CD14-positive monocyte (primary cell): ENCODE measurements at places on chromosomes 11 and 22.

- no peak for DNase-seq
Measured at GRCh38 chr11:103602840-103603239, 433.6 kb upstream of the DDI1 start.

- DNase-seq, result no peak
Measured at GRCh38 chr11:80944758-80945157, 1503.9 kb upstream of the TENM4 start.

- DNase-seq, result no peak
Measured at GRCh38 chr11:15933886-15934625, 422.3 kb downstream of the SOX6 start.

DNA sequence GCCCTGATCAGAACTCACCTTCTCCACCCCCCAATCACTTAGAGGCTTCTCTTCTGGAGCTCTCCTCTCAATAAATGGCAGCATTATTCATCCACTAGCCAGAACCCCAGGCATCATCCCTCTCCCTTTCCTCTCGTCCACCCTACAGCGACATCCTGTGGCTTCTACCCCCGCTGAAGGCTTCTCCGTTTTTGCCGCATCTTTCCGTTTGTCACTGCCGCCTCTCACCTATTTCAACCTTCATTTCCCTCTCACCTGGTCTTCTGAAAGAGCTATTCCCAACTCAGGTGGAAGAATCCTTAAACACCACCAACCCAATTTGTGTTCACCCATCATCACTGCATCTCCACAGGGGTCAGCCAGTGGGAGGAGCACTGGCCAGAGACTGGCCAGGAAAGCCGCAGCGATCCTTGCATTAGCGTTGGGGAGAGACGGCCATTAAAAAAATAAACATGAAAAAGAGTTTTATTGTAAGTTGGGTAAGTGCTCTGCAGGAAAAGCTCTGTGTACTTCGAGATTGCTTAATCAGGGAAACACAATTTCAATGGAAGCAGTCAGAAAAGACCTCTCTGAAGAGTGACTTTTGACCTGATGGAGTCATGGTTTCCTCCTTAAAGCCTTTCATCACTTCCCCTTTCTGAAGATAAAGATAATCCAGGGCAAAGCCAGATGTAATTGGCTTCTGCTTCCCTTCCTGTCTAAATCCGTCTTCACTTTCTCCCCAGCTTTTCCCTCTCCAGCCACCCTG lies 36.7 kb downstream of the SPATA19 start:
- no peak for DNase-seq

GRCh38 chr11:129416080-129416820 lies 40.6 kb downstream of the BARX2 start:
- no peak for DNase-seq

GRCh38 chr22:23000657-23001347 lies 69.5 kb upstream of the GNAZ start:
- DNase-seq, result no peak

DNA sequence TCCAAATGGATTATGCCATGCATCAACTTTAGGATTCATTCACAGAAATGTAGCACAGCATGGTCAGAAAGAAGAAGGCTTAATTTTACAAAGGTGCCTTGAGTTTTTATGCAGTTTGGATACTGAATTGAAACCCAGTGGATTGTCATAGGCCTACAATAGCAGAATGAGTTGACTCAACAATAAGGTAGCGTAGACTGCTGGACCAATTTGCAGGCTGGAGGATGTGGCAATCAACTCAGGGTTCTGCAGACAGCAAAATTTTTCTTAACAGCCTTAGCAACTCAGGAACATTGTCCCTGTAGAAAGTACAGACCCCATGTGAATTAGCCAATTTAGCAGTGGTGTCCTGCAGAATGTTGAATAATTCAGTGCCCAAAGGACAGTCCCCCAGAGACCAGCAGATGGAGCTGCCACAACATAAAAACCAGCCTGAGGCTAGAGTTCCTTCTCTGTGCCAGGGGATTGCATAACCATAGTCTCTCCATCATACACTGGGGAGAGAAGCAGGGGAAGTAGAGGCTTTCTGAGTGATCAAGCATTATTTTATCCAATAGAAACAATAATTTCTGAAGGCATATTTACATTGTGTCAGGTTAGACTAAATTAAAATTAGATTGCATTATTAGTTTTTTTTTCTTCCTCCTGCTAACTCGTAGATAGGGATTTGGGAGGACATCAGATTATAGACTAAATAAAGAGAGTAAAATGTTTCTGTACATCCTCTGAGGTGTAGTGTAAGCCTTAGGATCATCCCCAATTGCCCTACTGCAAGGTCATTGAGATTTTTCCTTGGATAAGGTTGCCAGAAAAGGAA lies 20.3 kb upstream of the MRPL17 start:
- DNase-seq, result peak; percentile 86

DNA sequence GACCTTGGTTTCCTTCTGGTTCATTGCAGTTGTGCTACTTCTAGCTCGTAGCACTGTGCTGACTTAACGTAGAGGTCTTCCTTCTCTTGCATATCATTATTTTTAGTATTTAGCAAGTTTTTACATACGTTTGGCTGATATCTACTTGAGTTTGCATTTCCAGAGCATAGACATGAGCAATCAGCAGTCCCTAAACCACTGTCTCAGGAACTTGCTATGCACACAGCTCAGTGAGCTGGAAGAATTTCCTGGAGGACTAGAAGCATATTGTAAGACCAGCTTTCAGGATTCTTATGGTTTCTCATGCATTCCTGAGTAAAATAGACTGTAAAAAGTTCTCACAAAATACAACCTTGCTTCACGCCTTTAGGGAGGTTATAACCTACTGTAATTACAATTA lies 226.7 kb upstream of the PDGFD start:
- no peak for DNase-seq

DNA sequence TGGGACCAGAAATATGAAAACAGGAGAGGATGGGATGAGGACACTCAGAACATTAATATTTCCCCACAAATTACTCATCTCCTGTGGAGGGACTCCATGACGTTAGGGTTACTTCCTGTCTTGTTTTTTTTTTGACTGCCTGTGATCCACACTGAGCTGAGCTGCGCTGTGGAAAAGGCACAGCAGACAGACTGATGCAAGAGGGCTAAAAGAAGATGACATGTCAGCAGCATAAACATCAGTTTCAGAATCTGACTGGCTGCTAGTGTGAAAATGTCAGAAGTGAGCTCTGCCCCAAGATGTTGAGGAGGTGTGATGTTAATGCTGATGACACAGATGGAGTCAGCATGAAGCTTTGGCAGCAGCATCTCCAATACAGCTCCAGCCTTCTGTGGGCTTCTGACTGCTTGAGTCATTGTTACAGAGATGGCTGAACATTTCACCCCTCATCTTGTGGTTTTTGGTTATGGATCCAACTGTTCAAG lies 286.8 kb downstream of the BLID start:
- DNase-seq, result peak; percentile 23

DNA sequence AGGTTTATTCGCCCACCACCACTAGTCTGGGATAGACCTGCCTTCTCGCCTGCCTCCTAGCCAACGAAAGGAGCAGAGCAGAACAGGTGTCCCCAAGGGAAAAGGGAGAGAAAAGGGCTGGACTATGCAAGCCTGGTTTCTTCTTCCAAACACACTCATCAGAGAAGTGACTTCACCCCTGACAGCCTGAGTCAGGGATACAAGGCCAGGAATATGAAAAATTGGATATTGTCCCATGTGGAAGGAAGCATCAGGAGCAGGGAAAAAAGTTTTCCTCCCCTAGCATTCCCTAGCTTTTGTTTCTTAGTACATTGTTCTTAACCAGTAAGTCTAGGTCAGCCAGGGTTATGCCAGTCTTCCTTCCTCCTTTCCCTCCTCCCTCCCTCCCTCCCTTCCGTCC lies 56.9 kb upstream of the TNRC6B start:
- DNase-seq, result no peak

- DNase-seq, result no peak
Measured at GRCh38 chr22:29703569-29704195, 16.1 kb upstream of the CABP7 start.

DNA sequence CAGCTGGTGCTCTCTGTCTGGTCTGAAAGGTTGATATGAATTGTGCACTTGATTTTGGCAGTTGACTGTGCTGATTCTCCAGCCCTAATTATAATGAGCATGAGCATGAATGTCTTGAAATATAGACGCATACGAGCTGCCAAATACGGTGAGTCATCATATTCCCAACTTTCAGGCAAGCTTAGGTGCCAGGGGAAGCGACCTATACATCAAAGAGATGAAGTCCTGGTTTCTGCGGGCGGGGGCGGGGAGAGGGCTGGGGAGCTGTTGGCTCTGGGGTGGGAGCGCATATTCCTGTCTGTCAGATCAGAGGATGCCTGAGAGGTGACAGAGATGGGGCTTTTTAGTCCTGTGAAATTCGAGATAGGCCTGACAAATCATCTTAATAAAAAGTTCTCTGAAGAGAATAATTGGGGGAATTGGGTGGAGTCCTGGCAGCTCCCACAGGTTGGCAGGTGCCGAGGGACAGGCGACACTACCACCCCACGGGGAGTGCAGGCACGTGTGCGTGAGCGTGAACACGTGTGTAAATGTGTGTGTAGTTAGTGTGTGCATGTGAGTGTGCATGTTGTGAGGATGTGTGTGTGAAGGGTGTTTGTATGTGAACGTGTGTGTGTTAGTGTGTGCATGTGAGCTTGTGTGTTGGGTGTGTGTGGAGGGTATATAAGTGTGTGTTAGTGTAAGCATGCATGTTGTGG lies 865.3 kb downstream of the TBC1D22A start:
- no peak for DNase-seq

DNA sequence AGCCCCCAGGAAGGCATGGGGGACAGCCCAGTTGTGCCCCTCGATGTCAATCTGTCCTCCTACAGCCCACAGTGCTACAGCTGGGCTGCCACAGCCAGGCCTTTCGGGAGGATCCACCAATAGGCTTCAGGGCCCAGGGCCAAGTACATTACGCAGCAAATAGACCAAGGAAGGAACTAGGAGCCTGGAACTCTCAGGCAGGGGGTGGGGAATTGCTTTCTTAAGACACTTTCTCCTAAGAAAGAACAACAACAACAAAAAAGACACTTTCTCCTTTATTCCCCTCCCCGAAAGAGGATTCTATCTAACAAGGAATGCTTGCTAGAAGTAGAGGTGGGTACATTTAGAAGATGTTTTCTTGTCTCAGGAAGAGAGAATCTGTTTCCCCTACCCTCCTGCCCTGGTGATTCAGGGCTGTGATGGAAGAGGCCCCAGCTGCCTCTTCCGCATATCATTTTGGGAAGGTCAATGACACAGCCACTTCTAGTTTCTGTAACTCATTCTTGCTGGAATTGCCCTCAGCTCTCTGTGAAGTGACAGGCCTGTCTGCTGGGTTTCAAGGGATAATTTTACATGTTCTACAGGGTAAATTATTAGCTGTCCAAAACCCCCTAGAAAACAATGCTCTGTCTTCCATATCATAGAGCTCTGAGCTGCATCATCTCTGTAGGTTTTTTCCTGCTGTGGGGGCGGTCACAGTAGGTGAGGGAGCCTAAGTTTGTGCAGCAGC lies 6.0 kb upstream of the MALAT1 start:
- peak; percentile 84 for DNase-seq

DNA sequence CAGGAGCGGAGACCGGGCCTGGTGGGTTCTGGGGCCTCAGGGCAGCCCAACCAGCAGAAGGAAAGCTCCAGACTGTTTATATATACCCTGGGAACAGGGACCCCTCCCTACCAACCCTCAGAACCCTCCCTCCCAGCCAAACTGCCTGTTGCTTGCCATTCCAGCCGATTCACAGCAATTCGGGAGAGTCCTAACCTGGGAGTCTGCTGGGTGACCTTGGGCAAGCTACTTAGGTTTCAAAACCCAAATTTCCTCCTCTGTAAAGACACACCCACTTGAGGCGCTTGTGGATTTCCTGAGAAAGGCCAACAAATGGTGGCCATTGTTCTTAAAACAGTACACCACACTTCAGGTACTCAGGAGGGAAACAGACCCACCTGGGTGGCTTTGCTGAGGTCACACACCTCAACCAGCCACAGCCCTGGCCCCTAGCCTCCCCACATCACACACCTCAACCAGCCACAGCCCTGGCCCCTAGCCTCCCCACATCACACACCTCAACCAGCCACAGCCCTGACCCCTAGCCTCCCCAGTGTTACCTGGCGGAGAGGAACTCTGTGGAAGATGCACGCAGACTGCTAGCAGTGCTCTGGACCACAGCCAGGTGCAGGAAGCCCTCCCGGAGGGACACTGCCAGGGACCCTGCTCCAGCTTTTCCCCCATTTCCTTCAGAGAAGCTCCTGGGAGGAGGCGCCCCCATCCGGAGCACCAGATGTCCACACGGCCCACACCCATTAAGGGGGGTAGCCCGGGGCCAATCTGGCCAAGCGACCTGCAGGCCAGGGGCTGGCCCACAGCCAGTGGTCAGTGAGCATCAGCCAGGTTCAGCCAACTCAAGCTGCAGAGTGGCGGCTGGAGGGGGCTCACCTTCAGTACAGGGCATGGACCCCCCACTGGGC lies 6.2 kb downstream of the SHISA8 start:
- no peak for DNase-seq

DNA sequence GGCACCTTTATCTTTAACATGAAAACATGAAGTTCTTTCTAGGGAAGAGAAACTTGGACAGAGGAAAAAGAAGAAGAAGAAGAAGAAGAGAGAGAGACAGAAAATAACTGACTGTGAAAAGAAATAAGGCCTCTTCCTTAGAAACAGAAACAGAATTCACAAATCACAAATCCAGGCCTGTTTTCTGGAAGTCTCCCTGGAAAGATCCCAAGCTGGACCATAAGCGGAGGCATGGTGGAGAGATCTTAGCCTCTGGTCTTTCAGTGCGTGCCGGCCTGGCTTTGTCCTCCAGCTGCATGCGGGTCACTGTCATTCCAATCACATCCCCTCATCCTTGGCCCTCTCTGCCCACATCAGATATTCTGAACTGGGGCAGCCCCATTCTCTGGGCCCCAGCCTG lies 6.9 kb downstream of the FXYD6 start:
- DNase-seq, result no peak

DNA sequence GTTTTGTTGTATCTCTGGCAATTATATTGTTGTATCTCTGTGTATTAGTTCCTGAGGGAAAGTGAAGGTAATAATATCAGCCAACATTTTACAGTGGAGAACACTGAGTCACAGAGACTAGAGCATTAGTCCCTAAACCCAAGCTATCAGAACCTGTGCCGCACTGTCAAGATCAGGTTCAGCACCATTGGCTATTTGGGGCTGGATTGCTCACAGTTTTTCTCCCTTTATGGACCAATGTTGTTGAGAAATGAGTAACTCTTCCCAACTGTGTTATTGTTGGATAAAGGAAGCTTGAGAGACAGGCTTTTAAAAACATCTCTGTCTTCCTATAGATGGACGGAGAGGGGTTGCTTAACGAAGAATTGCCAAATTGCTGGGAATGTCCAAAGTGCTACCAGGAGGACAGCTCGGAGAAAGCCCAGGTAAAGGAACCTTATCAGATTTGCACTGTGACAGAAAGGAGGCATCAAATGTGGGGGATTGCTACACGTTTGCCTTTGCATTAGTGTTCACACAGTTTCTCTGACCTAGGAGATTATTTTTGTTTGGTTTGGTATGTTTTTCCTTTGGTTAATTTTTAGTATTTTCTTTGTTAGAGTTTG lies 18.2 kb upstream of the GRK2 start:
- DNase-seq, result no peak

GRCh38 chr11:92605667-92606066 lies 363.8 kb upstream of the MTNR1B start:
- DNase-seq, result no peak
